ENCODE measurements at places on chromosomes 2 and 18.

- DNase-seq, result no peak
Measured at GRCh38 chr2:172234716-172235691, 132.3 kb upstream of the DLX2 start.

DNA sequence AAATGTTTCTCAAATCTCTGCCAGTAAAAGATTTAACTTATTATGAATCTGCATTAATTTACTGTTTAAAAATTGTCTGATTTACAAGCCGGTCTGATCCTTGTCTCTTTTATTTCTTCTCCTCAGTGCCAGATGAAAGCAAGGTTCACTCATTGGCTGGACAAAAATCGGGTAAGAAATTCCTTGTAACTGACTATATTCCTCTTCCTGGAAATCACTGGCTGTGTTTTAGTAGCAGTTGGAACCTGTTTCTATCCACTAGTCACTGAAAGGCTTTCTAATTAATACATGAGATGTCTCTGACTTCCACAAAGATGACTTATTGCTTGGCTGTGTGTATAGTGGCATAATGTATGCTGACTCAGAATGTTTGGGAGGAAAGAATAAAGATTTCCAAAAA lies 436.6 kb upstream of the NRP2 start:
- no peak for DNase-seq

GRCh38 chr2:75587954-75588587 lies 27.3 kb upstream of the EVA1A start:
- DNase-seq, result no peak

DNA sequence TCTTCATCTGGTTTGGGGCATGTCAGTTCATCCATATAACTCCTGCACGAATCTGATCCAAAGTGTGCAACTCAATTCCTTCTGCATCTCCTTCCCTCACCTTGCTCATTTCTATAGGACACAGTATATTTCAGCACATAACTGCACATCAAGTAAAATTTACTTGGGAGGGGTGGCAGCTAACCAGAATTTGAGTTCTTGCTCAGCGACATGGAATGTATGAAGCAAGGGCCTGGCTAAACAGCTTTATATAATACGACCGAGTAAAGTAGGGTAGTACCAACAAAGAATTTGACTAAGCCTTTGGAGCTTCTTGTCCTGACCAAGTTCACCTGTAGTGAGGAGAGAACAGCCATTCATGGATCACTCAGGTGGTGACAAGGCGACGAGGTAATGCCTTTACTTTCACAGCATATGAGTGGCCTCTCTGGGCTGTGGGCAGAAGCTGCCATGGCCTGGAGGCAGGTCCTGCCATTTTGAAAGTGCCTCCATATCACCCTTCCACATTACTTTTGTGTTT lies 570.2 kb upstream of the TNP1 start:
- no peak for DNase-seq

GRCh38 chr2:233486778-233487552 lies 79.6 kb downstream of the USP40 start:
- no peak for DNase-seq

DNA sequence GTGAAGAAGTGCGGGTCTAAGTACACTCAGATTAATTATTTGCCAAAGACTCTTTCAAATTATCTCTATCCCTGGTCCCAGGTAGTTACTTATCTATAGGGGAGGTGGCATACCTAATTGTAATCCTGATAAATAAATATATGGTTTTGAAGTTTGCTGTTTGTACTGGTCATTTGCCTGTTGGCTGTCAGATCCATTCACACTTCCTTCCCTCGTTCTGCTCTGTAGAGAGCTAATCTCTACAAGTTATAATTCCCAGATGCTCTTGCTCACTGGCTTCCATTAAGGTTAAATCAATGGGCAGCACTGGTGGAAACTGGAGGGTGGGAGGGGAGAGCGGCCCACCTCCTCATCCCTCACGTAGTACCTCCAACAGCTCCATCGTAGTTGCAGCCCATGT lies 447.1 kb downstream of the TXNL1 start:
- no peak for DNase-seq
